Activated CD8-positive, alpha-beta memory T cell treated with anti-CD3 and anti-CD28 coated beads for 1 hour (primary cell): ENCODE measurements at places on chromosomes 3 and 15.

- no peak for DNase-seq
These were observed 76.7 kb upstream of the DCBLD2 start for GRCh38 chr3:98978068-98978811.

DNA sequence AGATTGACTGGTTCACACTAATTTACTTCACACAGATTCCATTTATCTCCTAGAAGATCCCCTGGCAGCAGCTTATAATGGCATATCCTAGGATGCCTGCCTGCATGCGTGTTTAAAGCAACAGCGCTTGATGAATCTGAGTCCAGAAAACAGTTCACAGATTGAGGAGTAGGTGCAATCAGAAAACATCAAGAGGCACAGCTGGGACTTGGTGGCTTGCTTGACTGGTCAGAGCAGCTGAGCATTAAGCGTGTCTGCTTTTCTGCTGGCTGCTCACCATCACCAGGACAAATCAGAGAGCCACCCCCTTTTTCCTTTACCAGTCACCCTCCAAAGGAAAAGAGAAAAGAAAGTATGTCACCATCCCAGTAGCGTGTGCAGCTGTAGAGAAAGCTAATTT is 223.6 kb downstream of the WDR72 start:
- no peak for DNase-seq

- no peak for DNase-seq
These were observed 151.3 kb upstream of the LPP start for GRCh38 chr3:188002626-188003138.

DNA sequence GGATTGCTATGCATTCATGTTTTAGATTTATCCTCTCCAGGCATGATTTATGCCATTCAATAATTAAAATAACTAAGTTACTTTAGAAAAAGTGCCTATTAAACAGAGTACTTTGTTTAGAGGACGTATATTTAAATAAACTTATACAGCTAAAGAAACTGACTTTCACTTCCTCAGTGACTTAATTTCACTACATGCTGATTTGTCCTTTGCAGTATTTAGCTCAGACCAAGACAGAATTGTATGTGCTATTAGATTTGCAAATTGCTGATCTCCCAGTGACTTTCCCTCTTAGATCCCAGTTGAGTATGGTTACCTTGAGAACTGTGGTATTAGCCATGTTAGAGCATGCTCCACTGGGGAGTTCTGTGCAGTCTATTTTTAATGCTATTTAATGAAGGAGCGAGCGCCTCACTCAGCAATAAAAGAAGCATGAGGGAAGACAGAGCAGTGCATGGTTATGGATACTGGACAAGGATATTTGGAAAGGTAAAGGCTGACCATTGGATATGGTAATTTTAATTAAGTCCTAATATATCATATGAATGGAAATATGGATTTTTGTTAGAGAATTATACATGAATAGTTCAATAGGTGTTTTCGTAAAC is 2.7 kb downstream of the ARPP21 start:
- no peak for DNase-seq

GRCh38 chr3:196232154-196232881 is 16.0 kb downstream of the SLC51A start:
- DNase-seq = no peak

GRCh38 chr15:80822676-80823075 is 43.5 kb downstream of the CEMIP start:
- DNase-seq = no peak

GRCh38 chr3:66386011-66386924 is 114.6 kb downstream of the LRIG1 start:
- no peak for DNase-seq
